ENCODE measurements at places on chromosomes 7 and 10. TPM values are rescaled to one million over a fixed set of nuclear protein-coding genes. Genes with fewer than 3 reads are reported as not detected.

GRCh38 chr10:94398762-94399161 lies 3.6 kb upstream of the TBC1D12 start:
- no peak for DNase-seq

The ADCYAP1R1 gene
- total RNA-seq, result not detected

DNA sequence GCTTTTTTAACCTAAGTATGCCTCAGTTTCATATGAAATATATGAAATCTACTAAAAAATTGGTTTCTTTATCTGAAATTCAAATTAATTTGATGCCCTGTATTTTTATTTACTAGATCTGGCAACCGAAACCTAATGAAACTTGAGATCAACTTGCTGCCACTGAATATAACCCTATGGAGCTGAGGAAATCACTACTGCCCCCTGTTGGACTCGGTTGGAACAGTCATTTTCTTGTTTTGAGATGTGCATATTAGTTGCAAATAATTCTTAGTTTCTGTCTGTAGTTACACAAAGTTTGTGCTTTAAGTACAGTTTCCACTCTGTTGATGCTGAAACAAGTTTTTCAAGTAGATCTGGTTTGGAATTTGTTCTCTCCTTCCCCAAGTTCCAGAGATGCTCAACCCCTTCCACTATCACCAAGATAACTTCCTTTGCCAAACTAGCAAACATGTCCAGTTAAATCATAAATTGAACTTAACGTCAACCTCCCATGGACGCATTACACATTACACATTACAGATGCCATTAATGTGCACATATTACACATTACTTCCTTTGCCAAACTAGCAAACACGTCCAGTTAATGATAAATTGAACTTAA lies 22.2 kb upstream of the EXOC4 start:
- peak; percentile 18 for DNase-seq

DNA sequence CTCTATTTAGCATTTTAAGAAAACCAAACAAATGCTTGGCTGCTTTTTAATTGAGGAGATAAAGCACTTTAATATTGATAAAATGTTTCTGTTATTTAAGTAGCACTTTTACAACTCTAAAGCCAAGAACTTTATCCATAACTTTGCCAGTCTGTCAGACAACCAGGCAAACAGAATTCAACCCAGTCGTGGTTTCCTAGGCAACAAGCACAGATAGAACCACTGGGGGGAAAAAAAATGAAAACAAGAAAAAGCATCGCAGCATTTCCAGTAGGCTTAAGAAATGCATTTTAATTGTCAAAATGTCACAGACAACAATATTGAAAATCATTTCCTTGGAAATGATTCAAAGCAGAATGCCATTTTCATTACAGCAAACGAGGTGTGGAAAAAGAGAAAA lies 323.4 kb downstream of the PARD3 start:
- no peak for DNase-seq

The TAS2R3 gene
- total RNA-seq, result not detected

- peak; percentile 35 for DNase-seq
Measured at GRCh38 chr10:26890956-26891355, 30.2 kb upstream of the ABI1 start.

GRCh38 chr10:42864575-42864974 lies 82.0 kb downstream of the BMS1 start:
- peak; percentile 26 for DNase-seq

DNA sequence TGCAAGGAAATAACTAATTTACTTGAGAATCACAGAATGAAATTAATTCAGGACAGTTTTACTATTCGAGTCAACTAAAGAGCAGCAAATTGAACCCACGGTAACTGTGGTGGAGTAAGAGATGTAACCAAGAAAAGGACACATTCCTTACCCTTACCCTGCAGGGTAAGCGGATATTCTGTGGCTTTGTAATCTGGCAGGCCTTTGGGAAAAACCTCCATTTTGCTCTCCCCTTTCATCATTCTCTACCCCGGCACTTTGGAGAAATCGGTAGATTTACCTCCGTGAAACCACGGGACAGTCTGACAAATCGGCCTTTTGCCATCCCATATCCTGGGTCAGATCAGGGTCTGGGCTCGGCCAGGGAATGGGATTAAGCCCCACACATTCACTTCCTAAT lies 18.4 kb downstream of the RCC1L start:
- DNase-seq, result no peak

DNA sequence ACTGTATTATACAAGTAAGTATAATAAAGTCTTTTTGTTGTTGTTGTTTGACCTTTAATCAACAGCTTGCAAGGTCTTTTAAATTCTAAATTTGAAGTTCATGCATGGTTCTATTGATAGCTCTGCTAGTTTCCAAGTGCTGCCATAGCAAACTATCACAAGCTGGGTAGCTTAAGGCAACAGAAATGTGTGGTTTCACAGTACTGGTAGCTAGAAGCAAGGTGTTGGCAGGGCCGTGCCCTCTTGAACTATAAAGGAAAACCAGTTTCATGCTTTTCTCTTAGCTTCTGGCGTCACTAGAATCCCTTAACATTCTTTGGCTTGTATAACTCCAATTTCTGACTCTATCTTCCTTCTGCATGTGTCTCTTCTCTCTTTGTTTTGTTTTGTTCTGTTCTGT lies 1021.9 kb upstream of the AUTS2 start:
- no peak for DNase-seq

The PNLIPRP1 gene
- total RNA-seq, result not detected

The JMJD1C gene
- total RNA-seq, result 20.2 TPM

DNA sequence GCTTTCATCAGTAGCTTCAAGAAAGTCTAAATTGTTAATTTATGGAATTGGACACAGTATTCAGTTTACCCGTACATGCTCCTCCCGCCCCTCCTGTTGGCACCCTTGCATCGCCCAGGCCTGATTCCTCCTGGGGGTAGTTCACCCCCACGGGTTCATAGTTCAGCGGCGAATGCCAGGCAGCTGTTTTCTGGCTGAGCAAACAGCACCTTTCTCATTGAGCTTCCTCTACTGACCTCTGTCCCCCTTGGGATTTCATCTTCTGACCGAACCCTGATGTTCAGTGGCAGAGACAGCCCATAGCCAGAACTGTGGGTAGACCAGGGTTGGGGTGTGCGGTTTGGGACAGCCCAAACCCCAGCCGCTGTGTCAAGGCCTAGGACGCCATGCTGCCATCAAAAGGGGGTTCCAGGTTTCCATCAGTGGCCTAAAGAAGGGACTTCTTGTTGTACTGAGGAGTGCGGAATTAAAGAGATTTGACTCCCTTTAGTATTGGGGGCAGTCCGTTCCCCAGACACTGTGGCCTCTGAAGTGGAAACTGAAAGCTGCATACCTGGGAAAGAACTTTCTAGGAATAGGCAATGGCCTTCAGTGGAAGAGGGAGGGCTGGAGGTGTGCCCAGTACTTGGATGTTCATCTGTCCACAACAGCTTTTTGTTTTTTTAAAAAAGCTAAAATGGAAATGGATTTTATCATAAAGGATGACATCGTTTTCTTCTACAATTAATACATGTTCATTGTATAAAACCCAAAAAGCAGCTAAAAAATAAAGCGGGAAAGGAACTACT lies 19.0 kb downstream of the MDH2 start:
- DNase-seq, result no peak

DNA sequence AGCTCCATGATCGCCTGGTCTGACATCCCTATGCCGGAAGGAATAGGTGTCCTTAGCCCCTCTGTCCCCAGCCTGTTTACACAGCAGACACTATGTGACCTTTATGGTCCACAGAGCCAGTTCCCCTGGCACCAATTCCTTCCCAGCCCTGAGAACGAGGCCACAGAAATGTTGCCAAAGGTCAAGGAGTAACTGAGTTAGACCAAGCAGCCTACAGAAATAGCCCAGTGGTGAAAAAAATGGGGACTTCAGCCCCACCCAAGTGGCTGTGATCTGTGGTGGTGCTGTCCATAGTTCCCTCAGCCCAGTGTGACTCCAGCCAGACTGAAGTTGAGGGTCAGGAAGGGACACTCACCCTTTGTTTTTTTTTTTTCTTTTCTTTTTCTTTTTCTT lies 2.5 kb downstream of the PGAM2 start:
- DNase-seq, result no peak

GRCh38 chr7:105815576-105815975 lies 60.8 kb downstream of the ATXN7L1 start:
- no peak for DNase-seq

The NUTM2E gene
- total RNA-seq, result not detected

The OPALIN gene
- total RNA-seq, result not detected

DNA sequence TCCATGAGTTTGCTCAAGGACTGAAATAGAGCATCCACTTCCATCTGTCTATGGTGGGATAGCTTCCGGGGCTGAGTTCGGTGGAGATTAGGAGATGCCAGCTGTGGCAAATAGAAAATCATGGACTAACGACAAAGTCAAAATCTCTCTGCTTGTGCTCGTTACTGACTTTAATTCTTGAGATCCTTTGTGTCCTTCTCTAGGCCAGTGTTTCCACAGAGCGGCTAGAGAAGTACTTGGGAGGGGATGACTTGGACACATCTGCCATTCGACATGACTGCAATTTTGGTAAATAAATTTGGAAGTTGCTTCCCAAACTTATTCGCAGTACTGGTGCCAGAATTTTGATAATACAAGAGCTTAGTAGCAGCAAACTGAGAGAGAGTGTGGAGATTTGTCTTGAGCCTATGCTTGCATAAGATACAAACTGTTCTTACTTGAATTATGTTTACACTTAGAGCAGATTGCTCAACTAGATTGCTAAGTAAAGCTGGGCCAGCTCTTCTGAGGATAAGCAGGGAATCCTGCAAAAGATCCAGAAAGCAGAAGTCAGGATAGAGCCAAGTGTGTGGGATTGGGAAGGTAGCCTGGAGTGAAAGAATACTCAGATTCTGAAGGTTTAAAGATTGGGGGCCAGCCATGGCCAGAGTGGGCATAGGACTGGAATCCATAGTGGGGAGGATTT lies 27.6 kb downstream of the ABCC2 start:
- DNase-seq, result no peak

The VSTM4 gene
- total RNA-seq, result 1.7 TPM

- DNase-seq, result no peak
Measured at GRCh38 chr10:68192113-68192512, 39.8 kb downstream of the ATOH7 start.

GRCh38 chr10:103772096-103772845 lies 83.1 kb downstream of the SH3PXD2A start:
- peak; percentile 37 for DNase-seq

- no peak for DNase-seq
Measured at GRCh38 chr10:62620491-62620890, 184.0 kb upstream of the ADO start.

The TMEM176A gene
- not detected for total RNA-seq

- DNase-seq, result no peak
Measured at GRCh38 chr10:122189185-122189584, 81.9 kb upstream of the BTBD16 start.

GRCh38 chr10:13563481-13564445 lies 23.0 kb upstream of the PRPF18 start:
- peak; percentile 97 for DNase-seq

DNA sequence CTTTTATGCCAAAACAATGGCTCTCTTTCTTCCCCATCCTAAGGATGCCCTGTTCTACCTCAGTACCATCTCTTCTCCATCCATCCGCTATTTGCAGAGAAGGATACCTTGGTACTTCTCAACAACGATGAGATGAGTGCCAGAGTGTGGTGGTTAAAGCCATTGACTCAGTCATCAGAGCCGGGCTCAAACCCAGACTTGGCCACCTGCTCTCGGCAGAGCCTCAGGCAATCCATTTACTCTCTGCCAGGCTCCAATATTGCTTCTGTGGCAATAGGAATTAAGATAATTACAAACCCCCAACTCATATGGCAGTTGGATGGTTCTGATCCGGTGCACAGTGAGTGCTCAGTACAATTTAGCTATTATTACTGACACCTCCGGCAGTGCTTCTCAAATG lies 121.3 kb downstream of the PRLHR start:
- no peak for DNase-seq

DNA sequence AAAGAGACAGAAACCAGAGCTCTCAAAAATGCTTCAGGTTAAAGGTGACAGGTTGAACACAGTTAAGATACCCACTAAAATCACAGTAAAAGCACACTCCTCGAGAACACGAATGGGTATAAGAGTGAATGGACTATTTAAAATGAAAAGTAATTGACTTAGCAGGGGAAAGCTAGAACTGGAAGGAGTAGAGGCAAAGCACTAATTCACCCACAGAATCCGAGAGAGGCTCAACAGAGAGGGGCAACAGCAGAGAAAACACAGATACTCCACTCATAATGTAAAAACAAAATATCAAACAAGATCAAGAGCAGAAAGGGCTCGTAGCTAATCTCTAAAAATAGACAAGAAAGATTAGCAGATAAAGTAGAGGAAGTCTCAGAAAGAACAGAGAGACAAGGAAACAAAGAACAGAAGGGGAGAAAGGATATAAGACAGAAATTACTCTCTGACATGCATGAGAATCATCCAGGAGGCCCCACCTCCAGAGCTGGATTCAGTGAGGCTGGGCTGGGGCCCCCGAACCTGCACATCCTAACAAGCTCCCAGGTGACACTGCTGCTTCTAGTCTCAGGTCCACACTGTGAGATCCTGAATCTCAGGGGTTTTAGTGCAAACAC lies 117.6 kb downstream of the GALNT11 start:
- no peak for DNase-seq

DNA sequence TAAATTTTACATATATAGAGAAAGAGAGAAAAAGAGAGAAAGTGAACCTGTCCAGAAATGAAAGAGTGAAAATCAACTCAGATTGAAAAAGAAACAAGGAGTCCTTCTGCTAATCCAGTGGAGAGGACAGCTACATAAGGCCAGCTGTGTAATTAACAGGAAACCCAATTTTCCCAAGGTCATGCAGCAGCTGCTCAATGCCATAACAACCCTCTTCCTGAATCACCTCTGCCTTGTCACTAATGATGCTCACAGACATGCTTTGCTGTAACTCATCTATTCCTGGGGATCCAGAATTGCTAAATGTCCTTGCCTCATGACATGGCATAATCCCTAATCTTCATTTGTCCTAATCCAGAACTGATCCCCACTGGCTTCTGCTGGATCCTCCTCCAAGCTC lies 288.6 kb downstream of the NEBL start:
- no peak for DNase-seq

DNA sequence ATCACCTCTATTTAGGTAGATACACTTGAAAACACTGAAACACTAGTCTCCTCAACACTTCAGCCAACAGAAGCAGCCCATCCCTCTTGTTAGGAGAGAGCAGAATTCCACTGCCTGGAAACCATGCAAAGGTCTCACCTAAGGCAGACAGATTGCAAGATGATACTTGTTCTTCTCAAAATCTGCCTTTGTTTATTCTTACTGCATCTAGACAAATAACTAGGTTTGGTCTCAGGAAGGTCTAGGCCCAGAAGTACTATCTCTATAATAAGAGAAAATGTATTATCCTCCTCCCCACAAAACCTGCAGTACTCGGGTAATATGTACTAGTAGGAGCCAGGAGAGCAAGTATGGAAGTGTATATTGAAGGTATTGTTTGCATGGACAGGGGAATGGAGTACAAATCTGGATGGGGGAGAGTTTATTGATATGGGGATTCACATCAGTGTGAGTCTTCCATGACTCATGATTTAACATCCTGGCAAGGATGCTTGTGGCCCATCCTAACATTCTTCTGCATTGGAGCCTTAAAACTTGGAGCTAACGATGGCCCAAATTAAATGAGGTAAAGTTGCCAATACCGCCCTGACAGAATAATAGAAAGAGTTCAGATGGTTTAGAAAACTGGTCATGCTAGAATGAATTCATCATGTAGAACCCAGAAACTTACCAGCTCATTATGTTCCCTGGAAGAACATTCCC lies 109.2 kb downstream of the EPC1 start:
- DNase-seq, result no peak
